ENCODE measurements at places on chromosomes 1 and 21.

GRCh38 chr1:24828887-24829192 is 83.6 kb downstream of the CLIC4 start:
- no peak for DNase-seq

- no peak for DNase-seq
Observed at GRCh38 chr1:44030605-44031251, 534 bp downstream of the SLC6A9 start.

DNA sequence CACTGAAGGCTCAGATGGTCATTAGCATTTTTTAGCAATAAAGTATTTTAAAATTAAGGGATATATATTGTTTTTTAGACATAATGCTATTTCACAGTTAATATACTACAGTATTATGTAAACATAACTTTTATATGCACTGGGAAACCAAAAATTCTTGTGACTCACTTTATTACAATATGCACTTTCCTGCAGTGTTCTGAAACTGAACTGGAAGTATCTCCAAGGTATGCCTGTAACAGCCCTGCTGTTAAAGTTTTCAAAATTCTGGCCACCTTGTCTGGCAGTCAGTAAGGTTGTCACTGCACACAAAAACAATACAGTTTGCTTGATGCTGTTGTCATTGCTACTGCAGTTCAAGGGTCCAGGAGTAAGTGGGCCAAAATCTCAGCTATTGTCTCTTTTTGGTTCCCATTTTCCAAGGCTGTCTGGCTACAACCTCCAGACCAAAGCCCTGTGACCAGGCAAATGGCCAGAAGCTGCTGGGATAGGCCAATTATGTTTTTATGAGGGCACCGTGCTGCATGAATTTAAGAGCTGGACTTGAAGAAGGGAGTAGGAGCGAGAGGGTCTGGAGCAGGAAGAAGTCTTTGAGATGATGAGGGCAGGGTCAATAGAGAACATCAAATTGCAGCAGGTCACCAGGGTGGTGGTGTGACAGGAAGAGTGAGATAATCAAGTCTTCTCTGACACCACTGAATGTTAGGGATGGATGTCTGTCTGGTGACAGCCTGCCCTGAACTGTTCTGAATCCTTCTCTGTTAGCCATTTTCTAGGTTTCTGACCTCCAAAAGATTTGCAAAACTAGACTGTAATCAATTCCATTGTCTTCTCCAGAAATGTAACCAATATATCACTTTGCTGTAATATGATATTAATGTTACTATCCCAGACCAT is 82.3 kb upstream of the CACHD1 start:
- DNase-seq = no peak

- DNase-seq = no peak
Observed at GRCh38 chr1:232568331-232568852, 61.5 kb downstream of the SIPA1L2 start.

DNA sequence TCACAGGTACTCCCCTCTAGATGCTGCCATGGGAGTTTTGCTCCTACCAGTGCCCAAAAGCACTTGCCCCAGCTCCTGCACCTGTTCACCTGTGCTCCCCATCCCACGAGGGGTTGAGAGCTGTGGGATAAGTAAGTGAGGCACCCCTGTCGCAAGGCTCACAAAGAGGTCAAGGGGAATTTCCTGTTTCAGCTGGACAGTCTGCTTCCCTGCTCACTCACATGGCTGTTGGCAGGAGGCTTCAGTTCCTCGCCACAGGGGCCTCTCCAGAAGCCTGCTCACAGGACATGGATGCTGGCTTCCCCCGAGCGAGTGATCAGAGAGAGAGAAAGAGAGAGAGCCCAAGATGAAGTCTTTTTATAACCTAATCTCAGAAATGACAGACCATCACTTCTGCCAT is 8.7 kb upstream of the NCMAP start:
- DNase-seq = no peak

GRCh38 chr1:184970691-184971161 is 3.6 kb downstream of the NIBAN1 start:
- DNase-seq = no peak

DNA sequence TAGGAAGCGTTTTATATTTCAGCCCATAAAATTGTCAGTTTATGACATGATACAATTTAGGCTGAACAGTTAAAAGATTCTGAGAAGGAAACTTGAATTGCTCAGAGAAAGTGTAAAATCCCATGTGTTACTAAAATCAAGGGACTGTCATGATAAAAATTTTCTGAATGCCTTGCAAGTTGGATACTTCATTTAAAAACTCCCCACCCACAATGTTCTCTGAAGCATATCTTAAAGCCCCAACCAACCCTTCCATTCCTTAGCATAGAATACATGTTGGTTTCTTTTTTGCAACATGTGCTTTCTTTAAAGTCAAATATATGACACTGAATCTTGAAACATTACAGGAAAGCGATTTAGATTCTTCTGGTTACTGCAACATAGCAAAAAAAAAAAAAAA is 97.4 kb downstream of the MRPL39 start:
- no peak for DNase-seq

- DNase-seq = no peak
Observed at GRCh38 chr1:12204140-12204539, 25.7 kb upstream of the VPS13D start.

- no peak for DNase-seq
Observed at GRCh38 chr1:94092210-94092613, 28.7 kb downstream of the ABCA4 start.

GRCh38 chr1:154403261-154403943 is 1.7 kb upstream of the IL6R start:
- no peak for DNase-seq

DNA sequence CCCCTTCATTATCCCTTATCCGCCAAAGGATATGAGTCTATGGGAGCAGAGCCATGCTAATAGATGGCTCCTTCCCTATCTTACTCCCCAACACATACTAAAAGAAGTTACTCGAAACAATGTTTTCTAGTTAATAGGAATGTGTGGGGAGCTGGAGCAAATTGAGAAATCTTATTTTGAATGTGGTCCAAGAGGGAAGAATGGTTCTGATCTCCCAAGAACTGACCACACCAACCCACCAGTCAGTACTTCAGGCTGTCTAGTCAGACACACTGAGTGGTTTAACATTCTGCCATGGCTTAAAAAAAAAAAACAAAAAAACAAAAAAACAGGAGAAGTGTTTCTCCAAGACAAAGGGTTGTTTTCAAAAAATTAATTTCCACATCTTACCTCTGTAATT is 31.5 kb upstream of the DNASE2B start:
- DNase-seq = no peak

DNA sequence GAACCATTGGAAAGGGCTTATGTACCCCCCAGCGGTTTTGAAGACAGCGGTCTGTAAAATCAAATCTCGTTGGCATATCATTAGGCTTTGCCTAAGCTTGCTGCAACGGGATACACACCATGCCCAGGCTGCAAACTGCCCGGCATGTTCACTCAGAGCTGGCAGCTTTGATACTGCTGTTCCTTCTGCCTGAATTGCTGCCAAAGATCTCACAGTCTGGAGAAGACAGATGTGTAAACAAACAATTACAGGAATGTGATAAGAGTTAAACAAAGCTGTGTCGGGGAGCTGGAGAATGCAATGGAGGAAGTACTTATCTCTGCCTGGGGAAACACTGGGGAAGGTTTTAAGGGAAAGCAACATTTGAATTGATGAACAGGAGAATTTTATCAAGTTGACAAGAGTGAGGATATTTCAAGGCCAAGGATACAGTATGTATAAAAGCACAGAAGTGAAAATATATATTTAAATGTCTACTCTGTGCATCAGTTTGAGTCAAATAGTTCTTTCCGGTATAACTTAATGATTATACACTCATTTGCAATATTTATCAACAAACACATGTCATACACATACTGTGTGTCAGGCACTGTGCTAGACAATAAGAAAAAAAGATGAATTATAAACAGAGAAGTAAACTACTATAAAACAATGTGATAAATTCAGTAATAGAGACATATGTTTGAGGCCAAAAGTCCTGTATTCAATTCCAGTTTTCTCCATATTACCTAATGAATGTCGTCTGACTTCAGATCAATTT is 29.9 kb downstream of the CHML start:
- no peak for DNase-seq

DNA sequence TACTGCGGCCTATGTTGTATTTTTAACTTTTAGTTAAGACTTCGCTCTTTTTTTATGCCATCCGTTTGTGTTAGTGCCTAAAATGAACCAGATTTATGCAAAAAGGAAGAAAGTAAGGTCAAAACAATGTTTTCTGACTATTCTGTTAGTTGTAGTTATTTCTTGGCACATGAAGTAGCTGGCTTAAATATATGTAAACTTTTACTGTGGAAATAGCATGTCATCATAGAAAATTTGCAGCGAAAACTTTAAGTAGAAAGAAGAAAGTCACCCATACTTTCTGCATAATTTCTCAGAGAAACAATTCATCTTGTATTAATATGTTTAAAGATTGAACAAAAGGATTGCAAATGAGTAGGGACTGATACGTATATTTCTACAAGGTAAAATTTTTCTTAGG is 106.4 kb downstream of the NEK7 start:
- no peak for DNase-seq

GRCh38 chr21:14308234-14308633 is 74.7 kb downstream of the HSPA13 start:
- no peak for DNase-seq

DNA sequence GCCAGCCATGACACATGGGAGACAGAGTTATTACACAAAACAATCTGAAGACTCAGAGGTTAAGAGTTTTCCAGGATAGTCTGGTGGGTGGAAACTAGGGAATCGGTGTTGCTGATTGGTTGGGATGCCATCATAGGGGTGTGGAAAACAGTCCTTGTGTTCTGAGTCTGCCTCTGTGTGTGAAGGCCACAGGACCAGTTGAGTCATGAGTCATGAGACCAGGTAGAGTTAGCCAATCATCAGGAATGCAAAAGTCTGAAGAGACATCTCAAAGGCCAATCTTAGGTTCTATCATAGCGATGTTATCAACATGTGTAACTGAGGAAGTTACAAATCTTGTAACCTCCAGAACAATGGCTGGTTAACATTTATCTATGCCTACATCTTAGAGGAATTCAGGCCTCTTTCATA is 49.7 kb upstream of the NEK7 start:
- DNase-seq = no peak

GRCh38 chr1:103516283-103516682 is 9.2 kb upstream of the RNPC3 start:
- DNase-seq = no peak
